H1 (cell line): ENCODE measurements at places on chromosomes 2 and 18. TPM values are rescaled to one million over a fixed set of nuclear protein-coding genes. Genes with fewer than 3 reads are reported as not detected.
A peak's percentile ranks its signal among the peaks of the same experiment; 100 is the strongest.

DNA sequence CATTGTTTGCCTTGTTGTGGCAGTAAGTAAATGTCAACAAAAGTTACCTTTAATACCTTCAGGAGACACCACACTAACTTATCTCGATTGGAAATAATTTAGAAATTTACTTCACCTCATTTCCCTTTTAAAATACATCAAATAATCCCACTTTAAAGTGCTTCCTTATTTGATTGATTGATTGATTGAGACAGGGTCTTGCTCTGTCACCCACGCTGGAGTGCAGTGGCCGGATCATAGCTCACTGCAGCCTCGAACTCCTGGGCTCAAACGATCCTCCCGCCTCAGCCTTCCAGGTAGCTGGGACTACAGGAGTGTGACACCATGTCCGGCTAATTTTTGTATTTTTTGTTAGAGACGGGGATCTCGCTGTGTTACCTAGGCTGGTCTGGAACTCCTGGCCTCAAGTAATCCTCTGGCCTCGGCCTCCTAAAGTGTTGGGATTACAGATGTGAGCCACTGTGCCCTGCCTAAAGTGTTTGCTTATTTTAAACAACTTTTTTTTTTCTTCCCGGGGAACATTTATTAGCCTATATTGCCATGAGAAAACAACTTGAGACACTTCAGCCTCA is 12.0 kb upstream of the PAX3 start:
- H3K36me3 ChIP-seq: no peaks in the 10 kb centered on the region
- H3K27ac ChIP-seq: no peak overlapping the region
- H3K4me1 ChIP-seq: peaks cover 33% of the 10 kb centered on the region
- peak overlapping the region; percentile 40; the same call in 1 of the 2 replicates for H3K4me3 ChIP-seq

DNA sequence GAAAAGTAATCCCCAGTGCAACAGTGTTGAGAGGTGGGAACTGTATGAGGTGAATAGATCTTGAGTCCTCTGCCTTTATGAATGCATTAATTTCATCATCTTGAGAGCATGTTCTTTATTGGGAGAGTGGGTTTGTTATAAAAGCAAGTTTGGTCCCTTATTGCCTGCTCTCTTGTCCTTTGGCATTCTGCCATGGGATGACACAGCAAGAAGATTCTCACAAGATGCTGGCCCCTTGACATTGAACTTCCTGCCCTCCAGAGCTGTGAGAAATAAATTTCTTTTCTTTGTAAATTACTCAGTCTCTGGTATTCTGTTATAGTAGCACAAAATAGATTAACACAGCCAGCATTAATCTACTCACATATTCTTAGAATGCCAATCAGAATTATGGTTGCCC is 108.6 kb downstream of the EHBP1 start:
- H3K4me1 ChIP-seq: no peaks in the 10 kb centered on the region
- H3K36me3 ChIP-seq: no peaks in the 10 kb centered on the region
- H3K4me3 ChIP-seq: no peak overlapping the region
- H3K27me3 ChIP-seq: no peaks in the 10 kb centered on the region
- H3K27ac ChIP-seq: no peak overlapping the region

GRCh38 chr2:85053802-85054201 is 79.4 kb upstream of the TCF7L1 start:
- no peak for DNase-seq
- no peak overlapping the region for H3K27ac ChIP-seq
- no peaks in the 10 kb centered on the region for H3K4me1 ChIP-seq
- H3K4me3 ChIP-seq: no peak overlapping the region
- H3K36me3 ChIP-seq: no peaks in the 10 kb centered on the region; the same call in 1 of the 2 replicates

DNA sequence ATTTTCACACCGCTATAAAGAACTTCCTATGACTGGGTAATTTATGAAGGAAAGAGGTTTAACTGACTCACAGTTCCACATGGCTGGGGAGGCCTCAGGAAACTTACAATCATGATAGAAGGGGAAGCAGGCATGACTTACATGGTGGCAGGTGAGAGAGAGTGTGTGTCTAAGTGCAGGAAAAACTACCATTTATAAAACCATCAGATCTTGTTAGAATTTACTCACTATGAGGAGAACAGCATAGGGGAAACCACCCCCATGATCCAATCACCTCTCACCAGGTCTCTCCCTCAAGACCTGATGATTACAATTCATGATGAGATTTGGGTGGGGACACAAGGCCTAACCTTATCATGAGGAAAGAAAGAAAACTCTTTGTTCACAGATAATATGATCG is 174.6 kb downstream of the SRBD1 start:
- H3K36me3 ChIP-seq: no peaks in the 10 kb centered on the region
- no peaks in the 10 kb centered on the region for H3K4me1 ChIP-seq
- no peak overlapping the region for H3K27ac ChIP-seq
- H3K4me3 ChIP-seq: no peak overlapping the region

DNA sequence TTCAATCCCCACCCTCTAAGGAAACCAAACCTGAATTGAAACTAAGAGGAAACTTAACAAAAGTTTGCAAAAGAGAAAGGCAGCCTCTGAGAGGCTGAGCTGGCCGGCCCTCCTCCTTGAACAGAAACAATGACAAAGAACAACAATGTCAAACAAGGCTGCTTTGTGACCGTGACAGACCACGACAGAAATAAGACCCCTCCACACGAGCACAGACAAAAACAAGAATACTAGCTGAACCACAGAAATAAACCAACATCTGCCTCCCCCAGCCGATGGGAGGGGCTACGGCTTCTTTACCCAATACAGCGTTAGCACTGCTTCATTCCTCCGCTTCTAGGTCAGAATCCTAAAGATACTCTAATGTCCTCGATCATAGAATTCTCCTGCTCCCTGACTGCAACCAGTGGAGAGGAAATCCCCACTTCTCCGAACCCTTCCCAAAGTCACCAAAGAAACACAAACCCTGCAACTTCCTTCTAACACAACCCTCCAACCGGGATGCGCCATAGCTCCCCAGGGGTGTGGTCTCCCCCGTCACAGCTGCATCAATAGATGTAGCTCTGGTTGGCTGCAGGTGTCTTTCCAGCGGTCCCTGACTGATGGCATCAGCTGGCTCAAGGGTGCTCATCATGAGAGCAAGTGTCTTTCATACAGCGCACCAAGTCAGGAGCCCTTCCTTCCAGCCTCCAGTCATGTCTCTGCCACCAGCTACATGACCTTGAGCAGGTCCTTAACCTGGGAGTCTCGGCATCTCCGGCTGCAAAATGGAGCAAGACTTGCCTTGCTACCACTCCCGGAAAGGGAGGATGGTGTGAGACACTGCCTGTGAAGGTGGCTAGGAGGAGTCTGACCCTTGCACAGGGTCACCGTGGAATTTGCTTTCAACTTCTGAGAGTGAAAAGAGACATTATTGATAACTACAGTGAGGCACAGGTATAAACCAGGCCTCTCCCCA is 198.6 kb downstream of the HAUS1 start:
- H3K27ac ChIP-seq: no peak overlapping the region
- no peaks in the 10 kb centered on the region for H3K27me3 ChIP-seq
- no peak overlapping the region for H3K4me3 ChIP-seq
- H3K4me1 ChIP-seq: no peaks in the 10 kb centered on the region
- no peaks in the 10 kb centered on the region for H3K36me3 ChIP-seq
- DNase-seq: no peak

DNA sequence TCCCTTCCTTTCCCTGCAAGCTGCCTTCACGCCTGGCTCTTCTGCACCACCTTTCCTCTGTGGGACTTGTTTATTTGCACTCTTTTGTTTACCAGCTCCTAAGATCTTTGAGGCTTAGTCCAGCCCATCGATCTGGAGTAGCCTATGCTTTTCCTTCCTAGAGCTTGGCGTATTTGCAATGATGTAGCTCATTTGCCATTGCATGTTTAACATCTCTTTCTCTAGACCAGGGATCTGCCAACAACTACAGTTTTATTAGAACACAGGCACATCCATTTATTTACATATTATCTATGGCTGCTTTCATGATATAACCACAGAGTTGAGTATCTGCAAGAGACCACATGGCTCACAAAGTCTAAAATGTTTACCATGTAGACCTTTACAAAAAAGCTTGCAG is 150.4 kb downstream of the RAPGEF4 start:
- H3K4me1 ChIP-seq: no peaks in the 10 kb centered on the region
- no peak for DNase-seq
- no peaks in the 10 kb centered on the region for H3K27me3 ChIP-seq
- no peaks in the 10 kb centered on the region for H3K36me3 ChIP-seq

DNA sequence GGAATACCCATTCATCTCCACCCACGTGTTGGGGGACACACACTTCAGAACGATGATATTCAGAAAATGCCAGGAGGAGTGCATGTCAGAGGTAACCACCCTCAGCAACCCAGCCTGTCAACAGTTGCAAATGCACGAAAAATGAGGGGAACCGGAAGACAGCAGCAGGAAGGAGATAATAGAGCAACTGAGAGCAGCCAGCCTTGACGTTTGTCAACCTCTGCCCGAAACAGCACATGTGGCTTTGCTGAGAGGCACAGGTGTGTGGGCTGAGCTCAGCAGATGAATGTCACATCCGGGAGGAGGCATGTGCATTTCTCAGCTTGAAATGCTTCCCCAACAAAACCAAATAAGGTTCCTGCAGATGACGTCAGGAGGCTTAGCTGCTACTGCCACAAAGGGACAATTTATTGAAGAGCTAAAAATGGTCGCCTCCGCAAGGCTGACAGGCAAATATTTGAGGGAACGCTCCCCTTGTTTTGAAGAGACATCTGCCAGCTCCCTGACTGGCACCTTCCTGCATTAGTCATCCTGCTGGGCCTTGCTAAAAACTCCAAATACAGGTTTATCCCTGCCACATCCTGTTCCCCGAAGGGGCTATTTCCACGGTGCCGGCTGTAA is 419.0 kb downstream of the NBAS start:
- H3K27me3 ChIP-seq: no peaks in the 10 kb centered on the region
- no peak overlapping the region for H3K27ac ChIP-seq
- H3K4me1 ChIP-seq: no peaks in the 10 kb centered on the region

DNA sequence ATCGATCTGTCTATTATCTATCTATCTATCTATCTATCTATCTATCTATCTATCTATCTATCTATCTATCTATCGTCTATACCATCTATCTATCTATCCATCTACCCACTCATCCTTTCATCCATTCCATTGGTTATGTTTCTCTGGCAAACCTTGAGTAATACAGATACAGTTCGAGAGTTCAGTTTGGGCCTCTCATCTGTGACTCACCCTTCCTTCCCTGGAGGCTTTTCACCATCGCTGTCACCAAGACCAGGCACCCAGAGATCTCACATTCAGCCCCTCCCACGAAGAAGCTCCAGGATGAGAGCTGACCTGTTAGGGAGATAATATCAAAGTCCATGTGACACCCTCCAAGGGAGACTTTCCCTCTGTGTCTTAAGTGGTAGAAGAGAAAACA is 164.1 kb upstream of the CELF4 start:
- no peaks in the 10 kb centered on the region for H3K36me3 ChIP-seq
- no peak overlapping the region for H3K27ac ChIP-seq
- no peak for DNase-seq
- no peaks in the 10 kb centered on the region for H3K27me3 ChIP-seq
- H3K4me3 ChIP-seq: no peak overlapping the region
- H3K4me1 ChIP-seq: no peaks in the 10 kb centered on the region

ABCA12 gene
- total RNA-seq: not detected in 2 replicates

APCDD1 gene
- 2.6 and 3.0 TPM in 2 replicates for total RNA-seq
